Cerebellar cortex (tissue), 1 donor: ENCODE measurements at places on chromosomes 6 and 20.

- no peak for DNase-seq
Observed at GRCh38 chr6:6453186-6453585, 132.7 kb upstream of the F13A1 start.

DNA sequence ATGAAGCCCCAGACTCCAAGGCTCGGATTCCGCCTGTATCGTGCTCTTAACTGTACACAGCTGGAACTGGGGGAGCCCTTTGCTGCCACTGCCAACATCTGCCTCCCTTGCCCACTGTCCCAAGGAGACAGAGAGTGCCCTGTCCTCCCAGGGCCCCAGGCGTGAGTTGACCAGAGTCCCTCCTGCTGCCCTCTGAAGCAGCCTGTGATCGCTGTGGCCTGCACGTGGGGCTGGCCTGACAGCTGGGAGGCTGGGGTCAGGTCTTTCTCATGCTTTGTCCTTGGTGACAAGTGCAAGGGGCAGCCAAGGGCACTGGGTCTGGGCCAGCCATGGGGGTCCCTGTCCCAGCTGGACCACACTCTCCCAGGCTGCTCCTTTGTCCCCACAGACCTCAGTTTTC lies 44.3 kb downstream of the KIAA1755 start:
- no peak for DNase-seq

DNA sequence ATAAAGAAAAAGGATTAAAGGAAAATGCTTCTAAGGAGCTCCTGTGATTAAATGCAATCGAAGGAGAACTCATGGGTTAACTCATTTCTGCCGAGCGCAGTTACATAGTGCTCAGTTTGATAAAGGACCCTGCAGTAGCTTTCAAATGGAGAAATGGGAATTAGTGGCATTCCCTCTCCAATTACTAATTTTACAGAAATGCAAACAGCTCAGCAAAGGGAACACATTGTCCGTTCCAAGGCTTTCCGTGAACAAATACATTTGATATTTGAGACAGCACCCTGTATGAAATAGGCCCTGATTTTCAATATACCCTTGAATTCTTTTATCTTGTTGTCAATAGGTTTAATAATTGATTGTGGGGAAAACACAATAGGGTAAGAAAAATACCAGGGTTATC lies 375.9 kb upstream of the TSHZ2 start:
- no peak for DNase-seq

DNA sequence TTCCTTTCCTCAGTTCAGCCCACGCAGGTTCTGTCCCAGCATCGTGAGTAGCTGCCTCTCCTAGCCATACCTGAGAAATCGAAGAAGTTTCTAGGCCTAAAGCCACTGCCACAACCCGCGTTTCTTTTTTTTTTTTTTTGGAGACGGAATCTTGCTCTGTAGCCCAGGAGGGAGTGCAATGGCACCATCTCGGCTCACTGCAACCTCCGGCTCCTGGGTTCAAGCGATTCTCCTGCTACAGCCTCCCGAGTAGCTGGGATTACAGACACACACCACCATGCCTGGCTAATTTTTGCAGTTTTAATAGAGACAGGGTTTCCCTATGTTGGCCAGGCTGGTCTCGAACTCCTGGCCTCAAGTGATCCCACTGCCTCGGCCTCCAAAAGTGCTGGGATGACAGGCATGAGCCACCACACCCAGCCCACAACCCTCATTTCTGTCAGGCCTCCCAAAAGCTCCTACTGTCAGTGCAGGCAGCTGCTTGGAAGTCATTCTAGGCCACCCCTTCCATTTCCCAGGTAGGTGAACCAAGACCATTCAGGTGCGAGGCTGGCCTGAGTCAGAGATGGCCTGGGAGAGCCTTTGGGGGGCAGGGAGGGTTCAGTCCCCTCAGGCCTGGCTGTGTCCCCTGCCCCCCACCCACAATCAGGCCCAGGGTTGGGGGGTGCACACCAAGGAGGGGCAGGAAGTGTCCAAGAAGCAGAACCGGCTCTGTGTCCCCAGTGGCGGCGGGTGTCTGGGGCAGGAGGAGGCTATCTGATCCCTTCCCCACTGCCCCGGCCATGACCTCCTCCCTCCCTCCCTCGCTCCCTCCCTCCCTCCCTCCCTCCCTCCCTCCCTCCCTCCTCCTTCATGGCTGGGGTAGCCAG lies 47.2 kb downstream of the NOL4L start:
- no peak for DNase-seq

DNA sequence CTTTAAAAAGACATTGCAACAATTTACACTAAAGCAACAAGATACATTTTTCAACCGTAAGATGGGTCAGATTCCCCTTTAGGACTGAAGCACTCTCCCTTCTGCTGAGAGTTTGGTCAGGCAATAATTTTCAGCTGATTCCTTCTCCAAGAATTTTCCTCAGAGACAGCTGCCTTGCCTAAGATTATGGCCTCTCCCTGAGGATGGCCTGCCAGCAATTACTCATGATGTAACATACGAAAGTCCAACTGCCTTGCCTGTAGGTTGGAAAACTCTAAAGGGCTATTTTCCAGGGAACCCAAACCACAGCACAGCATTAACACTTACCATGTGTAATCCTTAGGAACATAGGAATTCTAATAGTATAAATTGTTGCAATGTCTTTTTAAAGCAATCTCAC lies 229.1 kb upstream of the FLRT3 start:
- DNase-seq = no peak

- no peak for DNase-seq
Observed at GRCh38 chr20:57375652-57376230, 15.5 kb upstream of the RBM38 start.

DNA sequence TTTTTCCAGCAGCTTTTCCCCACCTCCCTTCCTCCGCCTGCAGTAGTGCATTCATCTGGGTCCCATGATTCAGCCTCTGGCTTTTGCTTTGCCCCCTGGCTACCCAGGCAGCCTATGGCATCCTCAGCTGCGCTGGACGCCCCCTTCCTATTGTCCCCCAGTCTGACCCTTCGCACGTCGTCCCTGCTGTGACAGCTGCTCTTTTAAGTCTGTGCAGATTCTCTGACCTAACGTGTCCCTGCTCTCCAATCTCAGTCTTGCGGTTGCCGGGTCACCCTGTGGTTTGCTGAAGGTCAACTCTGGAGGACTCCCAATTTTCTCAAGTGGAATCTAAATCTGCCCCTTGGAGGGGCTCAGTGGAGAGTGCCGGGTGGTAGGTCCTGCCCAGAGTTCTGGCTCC lies 294.3 kb downstream of the CDC5L start:
- no peak for DNase-seq

DNA sequence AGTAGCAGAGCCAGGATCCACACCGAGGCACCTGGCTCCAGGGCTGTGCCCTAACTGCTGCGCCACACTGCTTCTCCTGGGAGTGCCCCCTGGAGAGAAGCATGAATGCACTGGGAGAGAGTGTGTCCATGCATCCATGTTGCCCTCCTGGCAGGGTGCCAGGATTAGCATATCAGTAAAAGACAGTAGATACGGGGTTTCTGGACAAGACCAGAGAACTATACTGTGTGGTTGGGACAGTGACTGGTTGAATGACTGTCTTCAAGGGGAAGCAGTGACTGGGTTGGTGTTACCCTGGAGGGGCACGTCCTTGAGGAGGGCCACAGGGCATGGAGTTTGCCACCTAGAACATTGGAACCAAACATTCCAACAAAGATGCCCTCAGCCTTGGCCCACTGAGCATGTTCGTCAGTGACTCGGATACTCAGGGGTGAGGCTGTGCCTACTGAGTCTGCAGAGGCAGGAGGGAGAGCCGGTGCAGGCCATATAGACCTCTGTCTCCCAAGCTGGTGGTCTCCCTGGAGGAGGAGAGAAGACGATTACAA lies 288.8 kb downstream of the CDC5L start:
- no peak for DNase-seq

DNA sequence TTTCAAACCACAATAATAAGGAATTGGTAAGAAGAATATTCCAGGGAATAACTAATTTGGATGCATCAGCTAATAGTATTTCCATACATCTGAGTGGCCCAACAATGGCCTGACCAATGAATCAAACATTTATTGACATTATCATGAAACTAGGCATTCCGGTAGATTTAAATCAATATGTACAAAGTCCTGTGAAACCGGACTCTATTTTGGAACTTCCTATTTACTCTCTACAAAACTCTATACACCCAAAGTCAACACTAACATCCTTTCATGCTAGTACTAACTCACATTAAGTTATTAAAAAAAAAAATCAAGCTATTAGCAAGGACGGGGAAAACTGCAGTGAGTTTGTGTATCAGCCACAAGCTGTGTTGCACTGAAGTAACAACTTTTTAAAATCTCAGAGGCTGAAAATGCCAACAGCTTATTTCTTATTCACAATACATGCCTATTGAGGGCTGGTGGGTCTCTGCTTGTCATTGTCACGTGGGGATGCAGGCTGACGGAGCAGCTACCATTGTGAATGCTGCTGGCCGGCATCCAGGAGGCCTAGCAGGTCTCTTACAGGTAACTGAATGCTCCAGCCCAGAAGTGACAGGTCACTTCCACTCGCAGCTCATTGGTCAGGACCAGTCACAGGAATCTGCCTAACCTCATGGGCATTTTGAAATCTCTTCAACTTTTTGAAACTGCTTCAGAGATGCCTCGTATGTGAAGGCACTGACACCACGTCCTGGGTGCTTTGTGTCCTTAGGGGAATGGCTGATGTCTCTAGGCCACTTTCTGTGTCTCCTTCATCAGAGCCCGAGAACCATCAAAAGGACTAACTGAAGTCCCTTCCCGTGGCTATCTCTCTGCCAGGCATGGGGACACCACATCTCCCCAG lies 76.3 kb downstream of the SLC22A23 start:
- peak; percentile 50 for DNase-seq

GRCh38 chr6:17877196-17877894 lies 110.1 kb downstream of the KIF13A start:
- DNase-seq = no peak

DNA sequence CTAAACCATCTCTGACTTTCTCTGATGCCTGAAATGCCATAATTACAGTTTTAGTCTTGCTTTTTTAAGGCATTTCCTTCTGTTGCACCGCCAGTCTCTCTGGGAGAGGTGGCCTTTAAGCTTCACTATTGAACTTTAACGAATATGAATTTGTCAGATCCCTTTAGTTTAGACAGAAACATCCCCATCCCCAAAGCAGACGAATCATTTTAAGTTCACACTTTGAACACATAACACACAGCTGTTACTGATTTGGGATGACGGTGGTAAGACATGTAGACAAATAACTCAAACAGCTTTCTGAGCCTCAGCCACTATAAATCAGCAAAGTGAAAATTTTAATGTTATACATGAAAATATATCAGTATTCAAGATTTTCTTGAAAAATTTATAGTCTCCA lies 7.2 kb upstream of the IPCEF1 start:
- no peak for DNase-seq

- DNase-seq = peak; percentile 24
Observed at GRCh38 chr6:106039897-106040592, 46.1 kb upstream of the PRDM1 start.

- DNase-seq = no peak
Observed at GRCh38 chr6:112413780-112414179, 66.7 kb downstream of the RFPL4B start.

DNA sequence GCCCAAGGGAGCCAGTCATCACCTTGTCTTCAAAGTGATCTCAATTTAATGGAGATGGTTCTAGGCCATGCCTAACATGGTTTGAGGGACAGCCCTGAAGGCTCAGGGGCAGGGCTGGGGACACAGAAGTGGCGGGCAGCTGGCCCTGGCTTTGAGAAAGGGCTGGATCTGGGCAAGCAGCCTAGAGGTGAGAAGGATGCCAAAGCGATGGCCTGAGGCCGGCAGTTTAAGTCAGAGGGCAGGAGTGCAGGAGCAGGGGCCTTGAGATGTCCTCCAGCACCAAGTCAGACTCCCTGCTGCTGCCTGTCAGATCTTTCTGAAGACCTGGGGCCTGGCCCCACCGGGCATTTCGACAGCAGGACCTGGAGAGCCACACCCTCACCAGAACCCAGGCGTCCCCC lies 28.4 kb upstream of the APMAP start:
- peak; percentile 50 for DNase-seq
